GM06990 (cell line): ENCODE measurements at places on chromosomes 16 and 17.

DNA sequence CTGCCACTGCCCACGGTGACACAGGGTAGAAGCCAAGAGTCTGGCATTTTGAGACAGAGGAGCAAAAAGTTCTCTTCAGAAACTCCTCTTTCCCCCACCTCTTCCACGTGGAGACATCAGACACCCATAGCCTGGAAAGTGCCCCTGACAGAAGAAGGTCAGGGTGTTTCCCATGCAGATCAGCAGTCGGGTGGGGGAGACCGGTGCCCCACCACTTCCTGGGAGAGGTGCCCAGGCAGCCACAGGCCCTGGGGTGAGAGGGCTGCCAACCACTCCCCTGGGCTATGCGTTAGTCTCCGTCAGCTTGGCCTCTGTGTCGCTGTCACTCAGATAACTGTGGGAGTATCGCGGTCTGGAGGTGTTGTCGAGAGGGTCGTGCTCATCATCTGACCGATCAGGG is 31.5 kb downstream of the PIPOX start:
- DNase-seq, result no peak

GRCh38 chr16:81636298-81636993 is 142.6 kb upstream of the PLCG2 start:
- DNase-seq, result no peak

DNA sequence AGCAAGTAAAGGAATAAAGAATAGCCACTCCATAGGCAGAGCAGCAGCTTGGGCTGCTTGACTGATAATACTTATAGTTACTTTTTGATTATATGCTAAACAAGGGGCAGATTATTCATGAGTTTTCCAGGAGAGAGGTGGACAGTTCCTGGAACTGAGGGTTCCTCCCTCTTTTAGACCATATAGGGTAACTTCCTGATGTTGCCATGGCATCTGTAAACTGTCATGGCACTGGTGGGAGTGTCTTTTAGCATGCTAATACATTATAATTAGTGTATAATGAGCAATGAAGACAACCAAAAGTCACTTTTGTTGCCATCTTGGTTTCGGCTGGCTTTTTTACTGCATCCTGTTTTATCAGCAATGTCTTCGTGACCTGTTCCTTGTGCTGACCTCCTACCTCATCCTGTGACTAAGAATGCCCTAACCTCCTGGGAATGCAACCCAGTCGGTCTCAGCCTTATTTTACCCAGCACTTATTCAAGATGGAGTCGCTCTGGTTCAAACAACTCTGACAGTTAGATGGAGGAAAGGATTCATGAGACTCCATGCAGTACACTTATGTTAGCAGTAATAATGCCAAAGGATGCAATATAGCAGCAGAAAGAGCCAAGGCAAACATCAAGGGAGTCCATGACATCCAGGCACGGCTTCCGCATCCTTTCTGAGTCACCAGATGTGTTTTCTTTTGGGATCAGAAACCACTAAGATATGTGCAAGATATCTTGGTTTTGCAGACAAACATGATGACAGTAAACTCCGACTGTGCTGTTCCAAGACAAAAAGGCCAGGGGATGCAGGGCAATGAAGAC is 55.8 kb upstream of the B4GALNT2 start:
- no peak for DNase-seq

- no peak for DNase-seq
Observed at GRCh38 chr17:32239456-32239855, 26.2 kb upstream of the RHBDL3 start.

- DNase-seq, result no peak
Observed at GRCh38 chr16:65070831-65071432, 50.9 kb downstream of the CDH11 start.

GRCh38 chr16:2487903-2488531 is 13.1 kb downstream of the TBC1D24 start:
- no peak for DNase-seq

DNA sequence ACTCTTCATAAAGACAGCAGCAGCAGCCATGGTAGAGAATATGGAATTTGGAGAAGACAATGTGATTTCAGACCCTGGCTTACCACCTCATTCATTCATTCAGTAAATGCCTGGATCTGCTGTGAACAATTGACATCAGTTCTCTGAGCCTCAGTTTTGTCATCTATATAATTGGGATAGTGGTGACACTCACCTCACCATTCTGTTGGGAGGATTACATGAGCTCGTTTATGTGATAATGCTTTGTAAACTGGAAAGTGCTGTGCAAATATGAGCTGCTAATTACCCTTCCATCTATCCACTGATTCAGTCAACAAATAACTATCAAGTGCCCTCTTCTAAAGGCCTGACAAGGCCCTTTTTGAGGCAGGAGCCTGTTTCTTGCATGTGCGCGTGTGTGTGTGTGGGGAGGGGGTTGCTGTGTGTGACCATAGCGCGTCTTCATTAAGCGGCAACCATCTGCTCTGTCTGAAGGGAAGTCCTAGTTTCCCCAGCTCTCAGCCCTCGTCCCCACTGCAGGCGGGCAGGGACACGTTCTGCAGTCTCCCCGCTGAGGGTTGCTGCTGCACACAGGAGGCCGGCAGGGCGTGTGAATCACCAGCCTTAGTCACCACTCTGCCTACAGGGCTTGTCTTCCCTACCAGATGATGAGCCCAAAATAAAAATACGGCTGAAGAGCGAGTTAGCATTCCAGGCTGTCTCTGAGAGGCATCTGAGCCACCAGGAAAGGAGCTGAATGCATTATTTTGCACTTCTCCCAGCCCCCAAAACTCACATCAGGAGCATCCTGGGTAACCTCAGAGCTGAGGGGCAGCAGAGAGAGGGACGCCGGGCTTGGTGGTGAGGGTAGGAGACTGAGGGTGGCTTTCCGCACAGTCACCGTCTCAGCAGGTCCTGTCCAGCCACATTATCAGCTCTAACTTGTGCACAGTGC is 19.9 kb downstream of the ARL4D start:
- no peak for DNase-seq

- no peak for DNase-seq
Observed at GRCh38 chr17:55444471-55445441, 23.1 kb upstream of the MMD start.

GRCh38 chr16:12750554-12750918 is 53.2 kb downstream of the CPPED1 start:
- no peak for DNase-seq

GRCh38 chr16:7382521-7382920 is 49.9 kb downstream of the RBFOX1 start:
- DNase-seq, result no peak

- DNase-seq, result peak; percentile 45
Observed at GRCh38 chr17:16363749-16364536, 10.7 kb upstream of the CENPV start.

DNA sequence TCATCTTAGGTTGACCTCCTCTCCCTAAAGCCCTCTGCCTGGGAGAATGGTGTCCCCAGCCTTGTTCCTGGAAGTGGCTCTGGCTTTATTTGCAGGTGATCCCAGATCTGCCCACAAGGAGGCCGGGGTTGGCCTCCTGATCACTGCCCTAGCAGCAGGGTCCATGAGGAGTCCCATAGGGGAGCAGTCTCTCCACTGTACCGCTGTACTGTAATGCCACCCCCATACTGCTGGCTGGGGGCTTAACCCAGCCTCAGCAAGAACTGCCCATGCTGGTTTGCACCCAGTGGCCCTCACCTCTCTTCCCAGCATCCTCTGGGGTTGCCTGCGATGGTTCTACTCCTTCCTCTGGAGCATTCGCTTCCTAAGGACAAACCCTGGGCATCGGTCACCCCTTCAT is 39.1 kb downstream of the PSME3IP1 start:
- DNase-seq, result no peak

DNA sequence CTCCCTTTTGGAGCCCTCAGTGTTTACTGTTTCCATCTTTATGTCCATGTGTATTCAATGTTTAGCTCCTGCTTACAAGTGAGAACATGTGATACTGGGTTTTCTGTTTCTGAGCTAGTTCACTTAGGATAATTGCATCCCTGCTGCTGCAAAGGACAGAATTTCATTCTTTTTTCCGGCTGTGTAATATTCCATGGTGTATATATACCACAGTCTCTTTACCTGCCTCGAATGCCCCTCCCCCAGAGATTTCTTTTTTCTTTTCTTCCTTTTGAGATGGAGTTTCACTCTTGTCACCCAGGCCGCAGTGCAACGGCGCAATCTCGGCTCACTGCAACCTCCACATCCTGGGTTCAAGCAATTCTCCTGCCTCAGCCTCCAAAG is 60.9 kb downstream of the RMI2 start:
- DNase-seq, result no peak

GRCh38 chr17:47607481-47607880 is 42.2 kb upstream of the KPNB1 start:
- DNase-seq, result no peak

DNA sequence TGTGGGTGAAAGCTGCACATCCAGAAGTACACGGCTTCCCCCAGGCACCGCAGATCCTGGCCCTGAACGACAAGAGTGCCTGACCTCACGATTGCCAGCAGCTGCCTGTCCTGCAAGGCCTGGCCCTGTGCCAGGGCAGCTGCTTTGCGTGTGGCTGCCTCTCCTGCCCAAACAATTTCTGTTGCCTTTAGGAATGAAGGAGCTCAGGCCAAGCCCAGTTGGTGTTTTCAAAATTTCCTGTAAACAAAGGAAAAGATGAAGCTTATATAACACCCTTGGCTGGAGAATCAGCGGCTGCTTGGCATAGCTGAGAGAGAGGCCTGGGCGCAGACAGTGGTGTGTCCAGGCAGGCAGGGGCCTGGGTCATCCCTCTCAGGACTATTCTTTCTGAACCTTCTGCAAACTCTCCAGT is 11.7 kb upstream of the SLC47A2 start:
- DNase-seq, result no peak

- no peak for DNase-seq
Observed at GRCh38 chr16:3046641-3047386, 453 bp downstream of the MMP25 start.

GRCh38 chr17:72922219-72922618 is 170.3 kb downstream of the SLC39A11 start:
- DNase-seq, result no peak

DNA sequence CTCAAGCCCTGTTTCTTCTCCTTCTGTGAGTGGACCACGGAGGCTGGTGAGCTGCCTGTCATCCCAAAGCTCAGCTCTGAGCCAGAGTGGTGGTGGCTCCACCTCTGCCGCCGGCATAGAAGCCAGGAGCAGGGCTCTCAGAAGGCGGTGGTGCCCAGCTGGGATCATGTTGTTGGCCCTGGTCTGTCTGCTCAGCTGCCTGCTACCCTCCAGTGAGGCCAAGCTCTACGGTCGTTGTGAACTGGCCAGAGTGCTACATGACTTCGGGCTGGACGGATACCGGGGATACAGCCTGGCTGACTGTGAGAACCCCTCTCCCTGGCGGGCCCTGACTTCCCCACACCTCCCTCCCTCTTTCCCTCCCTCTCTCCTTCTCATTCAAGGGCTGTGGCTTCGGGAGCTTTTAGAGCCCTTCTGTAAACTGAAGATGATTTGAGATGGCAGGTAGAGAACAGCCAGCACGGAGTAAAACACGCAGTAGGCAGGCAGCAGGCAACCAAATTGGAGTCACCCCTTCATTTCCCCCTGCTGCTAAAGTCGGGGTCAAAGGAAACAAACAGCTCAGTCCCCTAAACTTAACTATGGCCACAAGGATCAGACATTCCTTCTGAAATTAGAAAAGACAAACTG is 3.9 kb downstream of the SPACA3 start:
- DNase-seq, result no peak

DNA sequence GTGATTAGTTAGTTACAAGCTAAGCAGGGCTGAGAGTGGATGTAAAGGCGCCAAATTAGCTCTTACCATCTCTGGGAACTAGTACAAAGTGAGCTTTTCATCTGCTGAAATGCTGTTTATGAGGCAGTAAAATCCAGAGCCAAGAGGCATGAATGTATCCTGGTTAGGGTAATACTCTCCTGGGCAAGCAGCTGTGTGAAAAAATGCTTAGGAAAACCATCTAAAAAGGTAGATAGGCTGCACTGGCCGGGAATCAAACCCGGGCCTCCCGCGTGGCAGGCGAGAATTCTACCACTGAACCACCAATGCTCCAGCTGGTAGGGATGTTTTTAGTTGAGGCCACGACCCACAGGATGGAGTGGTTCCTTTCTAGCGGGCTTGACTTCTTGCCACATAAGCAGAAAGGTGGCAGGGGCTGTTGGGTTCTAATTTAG is 23.0 kb downstream of the VAC14 start:
- no peak for DNase-seq

DNA sequence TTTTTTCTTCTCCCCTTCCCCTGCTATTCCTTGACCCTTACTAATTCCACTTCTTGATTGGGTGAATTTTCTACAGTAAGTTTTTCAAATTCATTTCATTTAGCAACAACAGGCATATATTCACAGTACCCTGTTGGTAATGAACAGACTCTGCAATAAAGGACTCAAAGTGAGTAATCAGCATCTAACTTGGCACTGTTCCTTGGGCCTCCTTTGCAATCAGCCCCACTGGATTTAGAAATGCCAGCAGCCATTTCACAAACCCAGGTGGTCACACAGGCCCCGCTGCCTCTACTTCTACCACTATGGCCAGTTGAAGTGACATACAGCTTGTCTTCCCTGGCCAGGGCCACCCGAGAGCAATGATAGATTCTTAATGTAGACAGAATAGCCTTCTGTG is 113.8 kb downstream of the CYB561 start:
- no peak for DNase-seq

DNA sequence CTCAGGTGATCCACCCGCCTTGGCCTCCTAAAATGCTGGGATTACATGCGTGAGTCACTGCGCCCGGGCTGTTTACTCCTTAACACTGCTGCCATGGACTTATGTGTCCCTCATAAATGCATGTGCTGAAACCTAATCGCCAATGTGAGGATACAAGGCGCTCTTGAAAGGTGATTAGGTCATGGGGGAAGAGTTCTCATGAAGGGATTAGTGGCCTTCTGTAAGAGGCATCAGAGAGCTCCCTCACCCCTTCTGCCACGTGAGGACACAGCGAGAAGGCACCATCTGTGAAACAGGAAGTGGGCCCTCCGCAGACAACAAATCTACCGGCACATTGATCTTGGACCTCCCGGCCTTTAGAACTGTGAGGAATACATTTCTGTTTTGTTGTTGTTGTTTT is 19.1 kb downstream of the ITPRIPL2 start:
- peak; percentile 53 for DNase-seq

DNA sequence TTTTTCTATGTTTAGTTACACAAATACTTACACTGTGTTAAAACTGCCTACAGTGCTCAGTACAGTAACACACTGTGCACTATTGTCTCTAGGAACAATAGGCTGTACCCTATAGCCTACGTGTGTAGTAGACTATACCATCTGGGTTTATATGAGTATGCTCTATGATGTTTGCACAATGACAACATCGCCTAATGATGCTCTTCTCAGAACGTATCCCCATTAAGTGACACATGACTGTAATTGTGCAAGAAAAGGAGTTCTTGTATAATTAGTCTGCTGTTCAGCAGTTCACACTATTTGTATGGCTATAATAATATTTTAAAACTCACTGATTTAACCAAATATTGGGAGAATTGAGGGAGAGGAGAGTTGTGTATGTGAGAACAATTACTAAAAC is 173.7 kb downstream of the TRIM37 start:
- DNase-seq, result no peak

DNA sequence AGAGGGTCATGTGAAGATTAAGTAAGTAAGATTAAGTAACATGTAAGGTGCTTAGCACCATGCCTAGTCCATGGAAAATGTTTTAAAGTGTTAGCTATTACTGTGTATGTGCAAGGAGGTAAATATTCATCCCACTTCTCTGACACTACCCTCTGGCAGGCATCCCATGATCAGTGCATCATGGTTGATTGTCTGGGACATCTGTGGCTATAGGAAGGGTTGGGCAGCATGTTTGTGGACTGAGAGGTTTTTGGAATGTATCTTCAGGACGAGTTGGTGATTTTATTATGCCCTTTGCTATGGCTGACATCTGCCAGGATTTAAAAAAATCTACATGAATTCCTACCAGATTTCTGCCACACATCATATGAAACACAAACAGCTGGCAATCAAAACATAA is 6.5 kb upstream of the TAOK1 start:
- no peak for DNase-seq
